ENCODE measurements at places on chromosomes 5 and 9. TPM values are rescaled to one million over a fixed set of nuclear protein-coding genes. Genes with fewer than 3 reads are reported as not detected.
A peak's percentile ranks its signal among the peaks of the same experiment; 100 is the strongest.

DNA sequence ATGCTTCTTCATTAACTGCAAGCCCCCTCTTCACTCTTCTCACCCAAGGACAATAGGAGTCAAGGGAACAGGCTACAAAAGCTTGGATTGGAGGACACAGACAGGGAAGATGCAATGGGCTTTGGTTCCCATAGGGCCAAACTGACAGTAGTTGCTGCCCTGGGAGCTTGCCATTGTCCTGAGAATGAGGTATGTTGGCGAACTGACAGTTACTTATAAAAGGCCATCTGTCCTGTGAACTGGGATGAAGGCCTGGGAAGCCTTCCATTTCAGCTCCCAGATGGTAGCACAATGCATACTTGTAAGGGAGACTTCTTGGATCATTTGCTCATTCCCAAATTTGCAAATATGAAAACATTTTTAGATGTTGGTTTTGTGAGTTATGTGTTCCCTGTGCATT lies 88.9 kb downstream of the SNCAIP start:
- no peak for DNase-seq
- H3K36me3 ChIP-seq = no peaks in the 10 kb centered on the region
- peaks cover 9% of the 10 kb centered on the region for H3K4me1 ChIP-seq
- H3K27ac ChIP-seq = no peak overlapping the region

DNA sequence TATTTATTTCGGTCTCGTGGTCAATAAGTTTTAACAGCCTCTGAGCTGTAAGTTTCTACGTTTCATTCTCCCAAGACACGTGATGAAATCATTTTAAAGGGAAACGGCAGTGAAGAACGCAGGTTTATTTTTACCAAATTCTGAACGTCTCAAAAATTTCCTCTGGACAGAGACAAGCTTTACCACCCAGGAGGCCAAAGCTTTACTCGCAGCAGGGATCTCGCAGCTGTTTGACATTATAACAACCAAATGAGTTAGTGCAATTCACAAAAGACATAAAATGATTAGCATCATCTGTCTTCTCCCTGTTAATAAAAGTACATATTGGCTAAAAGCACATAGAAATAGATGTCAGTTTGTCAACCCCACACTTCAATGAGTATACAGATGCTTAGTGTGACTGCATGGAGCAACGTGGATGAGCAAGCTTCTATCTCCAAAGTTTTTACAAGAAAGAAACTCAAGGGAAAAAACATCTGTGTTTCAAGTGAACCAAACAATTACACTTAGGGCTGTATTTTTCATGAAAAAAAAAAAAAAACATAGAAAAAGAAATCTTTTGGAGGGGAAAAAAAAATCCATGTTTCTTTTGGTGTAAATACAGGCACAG lies 2.5 kb downstream of the SEMA5A start:
- H3K27me3 ChIP-seq = peaks cover 5% of the 10 kb centered on the region
- no peaks in the 10 kb centered on the region for H3K36me3 ChIP-seq
- peaks cover 6% of the 10 kb centered on the region for H3K4me1 ChIP-seq
- peak overlapping the region; percentile 95 for H3K4me3 ChIP-seq
- no peak for DNase-seq
- H3K27ac ChIP-seq = peak overlapping the region; percentile 67

GRCh38 chr5:68331192-68332079 lies 115.9 kb downstream of the PIK3R1 start:
- peaks cover 9% of the 10 kb centered on the region for H3K4me1 ChIP-seq
- H3K4me3 ChIP-seq = no peak overlapping the region
- H3K27me3 ChIP-seq = no peaks in the 10 kb centered on the region
- H3K36me3 ChIP-seq = no peaks in the 10 kb centered on the region

F2R gene
- 48.9 TPM for total RNA-seq

- no peak for DNase-seq
- no peak overlapping the region for H3K27ac ChIP-seq
- no peaks in the 10 kb centered on the region for H3K27me3 ChIP-seq
- no peak overlapping the region for H3K4me3 ChIP-seq
Measured at GRCh38 chr9:99237356-99237755, 15.3 kb downstream of the SEC61B start.

DNA sequence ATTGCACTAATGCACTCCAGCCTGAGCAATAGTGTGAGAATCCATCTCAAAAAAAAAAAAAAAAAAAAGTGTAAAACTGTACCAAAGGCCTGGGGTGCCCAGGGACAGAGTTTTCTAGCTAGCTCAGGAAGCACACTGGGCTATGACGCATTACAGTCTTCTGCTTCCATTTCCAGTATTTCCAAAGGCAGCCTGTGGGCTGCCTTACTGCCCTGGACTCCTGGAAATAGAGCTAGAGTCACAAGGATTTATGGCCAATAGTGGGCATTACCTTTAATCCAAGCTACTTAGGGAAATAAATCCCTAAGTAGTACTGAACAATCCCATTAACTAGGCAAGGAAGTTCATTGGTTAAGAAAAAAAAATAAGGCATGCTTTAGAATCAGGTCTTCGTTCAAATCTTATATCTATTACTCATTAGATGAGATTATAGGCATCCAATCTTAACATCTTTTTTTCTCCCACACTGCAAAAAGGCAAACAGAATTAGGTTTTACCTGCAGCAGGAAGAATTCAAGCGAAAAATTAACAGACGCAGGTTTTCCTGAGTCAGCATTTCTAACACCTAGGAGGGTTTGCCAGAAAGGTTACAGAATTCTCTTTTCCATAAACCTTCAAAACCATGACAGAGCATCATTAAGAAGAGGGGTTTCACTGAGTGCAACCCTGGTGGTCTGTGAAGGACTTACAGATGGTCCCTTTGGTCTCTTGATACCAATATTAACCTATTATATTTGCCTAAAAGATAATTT lies 85.6 kb upstream of the CCDC112 start:
- H3K4me3 ChIP-seq = no peak overlapping the region
- H3K36me3 ChIP-seq = no peaks in the 10 kb centered on the region
- DNase-seq = no peak
- no peaks in the 10 kb centered on the region for H3K27me3 ChIP-seq
- H3K27ac ChIP-seq = no peak overlapping the region

NCBP1 gene
- 33.0 TPM for total RNA-seq

DNA sequence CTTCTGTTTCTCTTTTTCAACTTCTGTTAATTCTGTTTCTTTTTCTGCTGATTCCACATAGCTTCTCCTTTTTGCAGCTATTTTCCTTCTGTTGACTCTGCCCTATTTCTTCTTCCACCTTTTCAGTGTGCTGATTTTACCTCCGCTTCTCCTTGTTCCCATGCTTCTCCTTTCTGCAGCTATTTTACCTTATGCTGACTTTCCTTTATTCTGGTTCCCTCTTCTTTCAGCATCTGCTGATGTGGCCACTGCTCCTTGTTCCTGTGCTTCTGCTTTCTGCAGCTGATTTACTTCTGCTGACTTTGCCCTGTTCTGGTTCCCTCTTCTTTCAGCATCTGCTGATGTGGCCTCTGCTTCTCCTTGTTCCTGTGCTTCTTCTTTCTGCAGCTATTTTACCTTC lies 58.8 kb downstream of the HACD4 start:
- H3K27me3 ChIP-seq = no peaks in the 10 kb centered on the region
- no peaks in the 10 kb centered on the region for H3K4me1 ChIP-seq
- H3K36me3 ChIP-seq = no peaks in the 10 kb centered on the region
- H3K4me3 ChIP-seq = no peak overlapping the region
- DNase-seq = no peak

- H3K4me1 ChIP-seq = no peaks in the 10 kb centered on the region
- H3K4me3 ChIP-seq = no peak overlapping the region
- H3K36me3 ChIP-seq = no peaks in the 10 kb centered on the region
- no peaks in the 10 kb centered on the region for H3K27me3 ChIP-seq
- H3K27ac ChIP-seq = no peak overlapping the region
Measured at GRCh38 chr5:102860035-102860434, 104.9 kb downstream of the PAM start.

GRCh38 chr5:90201923-90202322 lies 207.6 kb downstream of the CETN3 start:
- H3K27ac ChIP-seq = no peak overlapping the region
- no peaks in the 10 kb centered on the region for H3K36me3 ChIP-seq
- H3K4me3 ChIP-seq = no peak overlapping the region
- DNase-seq = no peak

- H3K27me3 ChIP-seq = no peaks in the 10 kb centered on the region
- H3K4me3 ChIP-seq = no peak overlapping the region
- H3K36me3 ChIP-seq = no peaks in the 10 kb centered on the region
- peak; percentile 40 for DNase-seq
Measured at GRCh38 chr9:109745335-109746283, 34.4 kb upstream of the PALM2AKAP2 start.

DNA sequence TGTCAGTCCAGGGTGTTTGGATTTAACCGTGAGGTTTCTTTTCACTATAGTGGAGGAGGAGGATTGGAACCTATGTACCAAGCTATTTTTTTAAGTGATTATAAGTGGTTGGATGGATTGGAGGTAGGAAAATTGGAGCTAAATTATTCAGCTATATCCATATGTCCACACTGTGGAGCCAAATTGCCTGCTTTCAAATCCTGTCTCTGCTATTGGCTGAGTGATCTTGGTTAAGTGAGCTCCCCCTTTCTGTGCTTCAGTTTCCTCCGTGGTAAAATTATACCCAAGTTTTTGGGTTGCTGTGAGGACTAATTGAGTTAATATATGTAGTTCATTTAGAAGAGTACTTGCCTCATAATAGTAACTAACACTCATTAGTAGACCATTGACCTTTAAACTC lies 2.5 kb downstream of the CENPP start:
- peaks cover 10% of the 10 kb centered on the region for H3K4me1 ChIP-seq
- no peaks in the 10 kb centered on the region for H3K36me3 ChIP-seq
- peak; percentile 57 for DNase-seq
- no peak overlapping the region for H3K4me3 ChIP-seq

GRCh38 chr9:137034039-137034708 lies 2.3 kb upstream of the FUT7 start:
- H3K36me3 ChIP-seq = no peaks in the 10 kb centered on the region
- no peaks in the 10 kb centered on the region for H3K27me3 ChIP-seq
- DNase-seq = no peak
- peaks cover 6% of the 10 kb centered on the region for H3K4me1 ChIP-seq
- H3K4me3 ChIP-seq = no peak overlapping the region

PROB1 gene
- total RNA-seq = 0.63 TPM

DNA sequence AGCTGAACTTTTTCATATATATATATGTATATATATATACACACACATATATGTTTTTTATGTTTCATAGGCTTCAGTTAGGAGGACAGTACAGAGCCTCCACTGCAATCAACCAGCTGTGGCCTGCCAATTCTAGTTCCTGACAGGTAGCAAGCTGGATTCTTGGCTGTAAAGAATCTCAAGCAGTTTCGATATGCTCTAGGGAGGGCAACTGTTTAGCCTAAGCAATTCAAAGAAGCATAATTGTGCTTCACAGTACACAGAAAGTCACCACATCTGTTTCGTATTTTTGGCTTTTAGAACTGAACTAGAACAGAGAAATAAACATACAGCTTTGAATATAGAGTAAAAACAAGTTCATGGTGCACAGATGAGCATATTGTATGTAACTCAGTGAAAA lies 152.4 kb upstream of the ARRDC3 start:
- no peak overlapping the region for H3K27ac ChIP-seq
- no peak overlapping the region for H3K4me3 ChIP-seq
- no peaks in the 10 kb centered on the region for H3K36me3 ChIP-seq
- DNase-seq = no peak
- no peaks in the 10 kb centered on the region for H3K4me1 ChIP-seq

DNA sequence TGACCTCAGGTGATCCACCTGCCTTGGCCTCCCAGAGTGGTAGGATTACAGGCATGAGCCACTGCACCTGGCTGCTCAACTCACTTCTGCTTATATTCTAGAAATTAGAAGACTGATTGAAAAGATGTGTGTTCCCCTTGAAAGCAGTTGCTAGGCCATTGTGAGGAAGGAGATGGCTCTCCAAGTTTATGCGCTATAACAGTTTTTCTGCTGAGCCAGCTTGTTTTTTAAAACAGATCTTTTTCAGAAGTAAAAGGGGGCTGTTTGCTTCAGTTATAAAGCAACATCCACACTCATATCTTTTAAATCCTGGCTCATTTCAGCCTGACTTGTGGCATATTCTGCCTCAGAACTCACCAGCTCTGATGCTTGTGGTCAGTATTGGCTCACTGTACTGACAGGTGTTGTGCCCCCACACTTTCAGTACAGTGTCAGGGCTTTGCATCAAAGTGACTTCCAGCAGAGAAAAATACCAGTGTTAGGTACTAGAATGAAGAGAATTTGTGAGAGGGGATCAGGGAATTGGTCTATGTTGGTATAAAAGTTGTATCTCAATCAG lies 49.4 kb downstream of the NUP214 start:
- no peak for DNase-seq
- H3K27ac ChIP-seq = no peak overlapping the region

HRH2 gene
- 2.5 TPM for total RNA-seq

SV2C gene
- total RNA-seq = under 0.01 TPM

DNA sequence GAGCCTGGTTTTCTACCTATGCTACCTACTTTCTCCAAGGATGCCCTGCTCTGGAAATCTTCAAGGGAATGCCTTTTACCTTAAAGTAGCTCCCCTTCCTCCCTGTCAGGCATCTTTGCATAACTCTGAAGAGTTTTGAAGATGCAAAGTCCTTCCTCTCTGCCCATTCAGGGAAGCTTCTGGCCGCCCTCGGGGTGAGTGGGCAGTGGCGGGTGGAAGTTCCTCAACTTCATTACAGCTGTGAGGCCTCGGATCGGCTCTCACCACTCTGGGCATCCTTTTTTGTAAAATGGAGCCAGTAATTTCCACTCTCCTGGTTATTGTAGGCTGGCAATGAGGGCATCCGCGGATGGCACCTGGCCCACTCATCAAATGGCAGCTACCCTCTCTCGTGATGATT lies 31.7 kb upstream of the STXBP1 start:
- H3K4me1 ChIP-seq = peaks cover 15% of the 10 kb centered on the region
- no peak overlapping the region for H3K27ac ChIP-seq
- H3K27me3 ChIP-seq = no peaks in the 10 kb centered on the region
- DNase-seq = no peak

GRCh38 chr9:37904445-37905130 lies 661 bp upstream of the SLC25A51 start:
- no peaks in the 10 kb centered on the region for H3K27me3 ChIP-seq
- DNase-seq = no peak
- H3K36me3 ChIP-seq = no peaks in the 10 kb centered on the region
- peaks cover 17% of the 10 kb centered on the region for H3K4me1 ChIP-seq
- H3K4me3 ChIP-seq = peak overlapping the region; percentile 94
- peak overlapping the region; percentile 96 for H3K27ac ChIP-seq

DNA sequence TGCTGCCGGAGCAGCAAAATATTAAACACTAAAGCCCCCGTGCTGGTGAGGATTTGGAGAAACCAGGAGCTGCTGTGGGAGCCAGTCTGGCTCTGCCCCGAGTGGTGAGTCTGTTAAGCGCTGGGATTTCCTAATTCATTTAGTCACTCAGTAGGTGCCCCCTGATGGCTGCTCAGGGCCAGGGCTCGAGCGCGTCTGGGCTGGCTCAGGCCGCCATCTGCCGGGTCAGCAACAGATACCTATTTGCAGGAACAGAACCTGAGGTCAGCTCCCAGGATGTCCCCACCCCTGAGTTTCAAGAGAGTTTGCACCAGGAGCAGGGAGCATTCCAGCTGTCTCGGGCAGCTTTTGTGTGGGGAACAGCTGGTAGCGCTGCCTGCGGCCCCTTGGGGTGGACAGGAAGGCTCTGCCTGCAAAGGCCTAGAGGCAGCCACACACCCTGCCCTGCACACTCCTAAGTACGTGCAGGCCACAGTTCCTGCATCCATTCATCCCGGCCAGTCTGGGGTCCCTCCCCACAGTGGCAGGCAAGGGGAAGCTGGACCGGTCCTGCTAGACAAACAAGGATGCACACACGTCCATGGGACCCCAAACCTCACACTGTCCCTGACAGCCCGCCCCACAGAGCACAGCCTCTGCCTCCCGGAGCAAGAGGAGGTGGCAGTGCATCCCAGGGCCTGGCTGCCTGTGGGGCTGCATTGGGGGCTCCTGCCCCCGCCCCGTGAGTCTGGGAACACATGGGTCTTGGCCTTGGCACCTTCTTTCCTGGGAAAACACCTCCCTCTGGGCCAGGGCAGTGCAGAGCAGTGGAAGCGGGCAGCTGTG lies 83.7 kb downstream of the ADAMTS2 start:
- peaks cover 23% of the 10 kb centered on the region for H3K4me1 ChIP-seq
- H3K36me3 ChIP-seq = no peaks in the 10 kb centered on the region
- no peak overlapping the region for H3K27ac ChIP-seq
- H3K27me3 ChIP-seq = no peaks in the 10 kb centered on the region

Data from hepatocyte (in vitro differentiated cells).